NCI-H524 (cell line): ENCODE measurements at places on chromosomes 12 and 14.

- DNase-seq = no peak
Measured at GRCh38 chr14:89658977-89659670, 242.1 kb upstream of the FOXN3 start.

DNA sequence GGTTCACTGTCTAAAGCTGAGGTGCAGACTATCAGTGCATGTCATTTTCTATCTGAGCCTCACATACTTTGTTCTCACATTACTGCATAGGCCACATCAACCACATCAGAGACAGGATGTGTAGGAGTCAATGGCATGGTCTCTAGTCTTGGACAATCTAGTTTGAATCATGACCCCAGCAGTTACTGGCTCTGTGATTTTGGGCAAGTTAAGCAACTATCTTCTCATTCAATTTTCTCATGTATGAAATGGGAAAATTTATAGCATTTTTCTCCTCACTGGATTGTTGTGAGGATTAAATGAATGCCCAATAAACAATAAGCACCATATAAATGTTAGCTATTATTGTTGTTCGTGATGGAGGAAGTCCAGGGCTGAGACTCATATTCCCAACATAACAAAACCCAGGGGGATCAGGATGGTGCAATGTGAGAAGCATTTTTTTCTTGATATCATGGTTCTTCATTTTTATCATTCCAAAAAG is 432.6 kb downstream of the LRIG3 start:
- no peak for DNase-seq

DNA sequence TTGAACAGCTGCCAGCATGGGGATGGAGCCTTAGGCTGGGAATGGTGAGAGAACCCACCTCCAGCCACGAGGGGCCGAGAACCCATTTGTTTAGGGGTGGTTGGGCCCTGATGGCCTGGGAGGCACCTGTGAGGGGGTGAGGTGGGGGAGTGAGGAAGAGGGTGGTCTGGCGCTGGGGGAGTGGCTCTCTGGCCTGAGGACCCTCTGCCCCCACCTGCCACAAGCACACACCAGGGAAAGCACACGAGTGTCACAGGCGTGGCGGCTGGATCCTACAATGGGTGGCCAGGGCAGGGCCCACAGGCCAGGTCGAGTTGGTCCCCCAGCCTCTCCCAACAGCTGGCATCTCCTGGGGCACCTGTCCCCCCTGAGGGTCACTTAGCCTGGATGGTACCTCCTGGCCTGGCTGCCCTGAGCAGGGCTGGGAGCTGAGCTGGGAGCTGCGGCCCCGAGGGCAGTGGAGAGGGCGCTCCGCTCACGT is 340.5 kb downstream of the TMEM121 start:
- no peak for DNase-seq

DNA sequence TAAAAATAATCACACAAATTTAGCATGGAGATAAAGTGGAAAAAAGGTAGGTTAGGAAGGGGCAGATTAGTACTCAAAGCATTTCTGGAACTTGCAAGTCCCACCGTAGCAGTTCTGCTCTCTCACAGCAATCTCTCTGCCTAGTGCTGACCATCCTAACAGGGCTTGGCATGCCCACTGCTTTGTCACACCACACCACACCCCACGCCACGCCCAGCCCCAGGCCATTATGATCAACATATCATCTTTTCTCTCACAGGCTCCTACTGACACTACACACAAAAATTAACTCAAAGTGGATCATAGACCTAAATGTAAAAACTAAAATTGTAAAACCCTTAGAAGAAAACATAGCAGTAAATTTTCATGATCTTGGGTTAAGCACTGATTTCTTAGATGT is 273.7 kb downstream of the DAD1 start:
- no peak for DNase-seq

- DNase-seq = no peak
Measured at GRCh38 chr14:72978856-72979255, 48.0 kb downstream of the ZFYVE1 start.

DNA sequence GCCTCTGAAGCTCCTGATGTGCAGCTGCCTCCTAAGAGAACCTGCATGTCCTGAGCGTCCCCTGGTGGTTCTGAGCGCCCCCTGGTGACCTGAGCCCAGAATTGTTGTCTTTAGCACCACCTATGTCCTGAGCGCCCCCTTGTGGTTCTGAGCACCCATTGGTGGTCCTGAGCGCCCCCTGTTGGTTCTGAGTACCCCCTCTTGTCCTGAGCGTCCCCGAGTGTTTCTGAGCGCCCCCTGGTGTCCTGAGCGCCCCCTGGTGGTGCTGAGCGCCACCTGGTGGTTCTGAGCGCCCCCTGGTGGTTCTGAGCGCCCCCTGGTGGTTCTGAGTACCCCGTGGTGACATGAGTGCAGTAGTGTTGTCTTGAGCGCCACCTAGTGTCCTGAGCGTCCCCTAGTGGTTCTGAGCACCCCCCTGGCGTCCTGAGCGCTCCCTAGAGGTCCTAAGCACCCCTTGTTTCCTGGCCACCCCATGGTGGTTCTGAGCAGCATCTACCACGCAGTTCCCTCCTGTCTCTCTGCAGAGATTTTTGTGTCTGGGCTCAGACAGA is 782.5 kb downstream of the TMEM121 start:
- DNase-seq = peak; percentile 27
